Stimulated activated CD8-positive, alpha-beta memory T cell treated with anti-CD3 and anti-CD28 coated beads, Interleukin-4, amount 100 ng/mL, for 1 hour (primary cell): ENCODE measurements at places on chromosomes 4 and X.

DNA sequence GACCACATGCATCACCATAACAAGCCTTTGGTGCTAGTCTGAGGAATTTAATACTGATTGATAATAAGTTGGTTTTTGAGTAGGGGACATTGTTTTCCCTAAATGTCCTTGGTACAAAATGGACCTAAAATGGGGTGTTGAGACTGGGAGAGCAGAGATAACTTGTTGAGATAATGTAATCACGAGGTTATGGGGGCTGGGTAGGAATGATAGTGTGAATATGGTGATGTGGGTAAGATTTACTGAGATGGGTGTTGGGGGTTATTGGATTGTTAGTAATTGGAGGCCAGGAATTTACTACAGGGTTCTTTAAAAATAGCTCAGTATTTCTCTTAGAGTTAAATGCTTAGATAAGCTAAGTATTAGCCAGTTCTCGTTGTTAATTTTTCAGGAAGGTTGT is 3.9 kb downstream of the BMP2K start:
- no peak for DNase-seq

DNA sequence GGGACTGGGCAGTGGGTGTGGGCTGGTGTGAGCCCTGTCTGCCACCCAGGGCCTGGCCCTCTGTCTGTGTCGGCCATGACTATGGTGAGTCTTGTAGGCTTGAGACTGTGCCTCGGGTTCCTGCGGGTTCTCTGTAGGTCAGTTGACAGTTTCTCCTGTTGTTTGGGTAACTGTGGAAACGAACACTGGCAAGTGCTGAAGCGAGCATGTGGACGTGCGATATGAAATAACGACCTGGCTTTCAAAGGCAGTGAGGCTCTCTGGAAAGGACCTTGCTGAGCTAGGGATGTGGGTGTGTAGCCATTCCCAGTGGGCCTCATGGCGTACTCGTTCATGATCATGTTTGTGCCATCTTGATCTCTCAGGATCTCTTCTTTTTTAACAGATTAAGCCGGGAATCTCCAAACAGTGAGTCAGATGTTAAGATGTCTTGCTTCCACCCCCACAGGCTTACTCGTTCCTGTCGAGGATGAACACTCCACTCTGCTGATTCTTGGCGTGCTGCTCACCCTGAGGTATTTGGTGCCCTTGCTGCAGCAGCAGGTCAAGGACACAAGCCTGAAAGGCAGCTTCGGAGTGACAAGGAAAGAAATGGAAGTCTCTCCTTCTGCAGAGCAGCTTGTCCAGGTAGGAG is 41.3 kb downstream of the HTT start:
- no peak for DNase-seq

DNA sequence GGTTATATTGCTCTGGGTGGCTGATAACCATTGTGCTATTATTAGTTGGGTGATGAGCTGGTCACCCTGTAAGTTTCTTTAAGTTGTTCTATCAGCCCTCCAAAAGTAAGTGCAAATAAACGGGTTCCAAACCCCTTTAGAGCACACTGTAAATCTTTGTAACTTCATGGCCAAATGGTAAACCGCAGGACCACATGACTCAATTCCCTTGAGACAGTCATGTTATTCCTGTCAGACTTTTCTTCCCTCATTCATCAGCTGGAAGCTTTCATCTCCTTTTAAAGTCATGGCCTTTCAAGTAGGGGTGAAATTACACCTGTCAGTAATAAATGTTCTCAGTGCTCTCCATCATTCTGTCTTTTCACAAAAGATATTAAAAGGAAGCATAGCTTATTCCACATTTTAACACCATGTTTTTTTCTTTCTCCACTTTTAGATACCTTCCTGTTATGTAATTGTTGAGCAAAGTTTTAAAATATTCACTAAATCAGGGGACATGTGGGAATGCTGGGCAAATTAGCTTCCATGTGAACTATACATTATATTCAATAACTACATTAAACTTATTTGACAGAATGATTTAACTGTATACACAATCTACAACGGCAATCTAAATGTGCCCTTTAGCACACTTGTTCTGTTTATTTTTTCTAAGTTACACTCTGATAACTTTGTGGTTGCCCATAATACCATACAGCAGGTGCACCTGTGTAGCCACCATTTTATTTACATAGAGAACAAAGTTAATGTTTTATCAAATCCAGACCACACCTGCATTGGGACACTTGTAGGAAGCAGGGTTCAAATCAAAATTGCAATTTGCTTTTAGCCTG is 275.5 kb downstream of the CFAP299 start:
- no peak for DNase-seq

- DNase-seq, result no peak
Observed at GRCh38 chr4:8594097-8595038, 1.8 kb downstream of the CPZ start.

GRCh38 chr4:164571593-164572390 is 182.1 kb upstream of the SMIM31 start:
- DNase-seq, result no peak

- DNase-seq, result no peak
Observed at GRCh38 chr4:82780752-82781231, 17.8 kb downstream of the SCD5 start.

DNA sequence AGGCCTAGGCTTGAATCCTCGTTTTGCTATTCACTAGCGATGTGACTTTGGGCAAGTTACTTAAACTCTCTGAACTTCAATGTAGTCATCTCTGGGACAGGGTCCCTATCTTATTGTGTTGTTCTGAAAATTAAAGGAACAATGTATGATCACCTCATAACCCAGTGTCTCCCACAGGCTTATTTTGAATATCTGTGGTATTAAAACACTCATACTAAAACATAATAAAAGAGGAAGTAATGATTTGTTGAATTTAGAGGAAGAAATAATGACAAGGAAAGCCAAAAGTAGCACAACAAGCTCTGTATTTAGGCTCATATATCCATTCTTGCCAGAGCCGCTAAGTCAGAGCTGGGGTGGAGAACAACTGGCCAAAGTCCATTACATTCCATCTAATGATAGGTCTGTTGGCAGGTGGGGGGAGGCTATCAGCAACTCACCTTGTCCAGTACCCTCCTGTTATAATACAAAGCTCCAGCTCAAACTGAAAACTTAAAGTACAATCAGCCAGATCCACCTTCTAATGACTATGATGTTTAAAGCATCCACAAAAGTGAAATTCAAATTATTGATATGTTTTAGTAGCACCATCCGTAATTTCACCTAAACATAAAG is 64.5 kb upstream of the LSM6 start:
- no peak for DNase-seq

GRCh38 chr4:6446538-6447451 is 25.6 kb downstream of the PPP2R2C start:
- no peak for DNase-seq

DNA sequence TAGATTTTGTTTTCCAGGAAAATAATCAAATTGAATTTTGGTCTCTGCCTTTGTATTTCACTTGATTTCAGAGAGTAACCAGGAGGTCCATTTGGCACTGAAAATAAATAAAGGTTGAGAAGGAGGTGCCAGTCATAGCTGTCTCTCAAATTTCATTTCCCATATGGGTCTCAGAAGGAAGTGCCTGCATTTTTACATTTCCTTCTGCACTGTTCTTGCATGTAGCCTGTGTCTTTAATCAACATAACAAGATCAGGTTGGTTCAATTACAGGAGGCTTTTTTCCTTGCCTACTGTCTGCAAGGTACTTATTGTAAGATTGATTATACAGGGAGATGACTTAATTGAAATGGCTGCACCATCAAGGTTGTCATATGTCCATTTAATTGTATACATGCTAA is 15.7 kb downstream of the LRRC66 start:
- DNase-seq, result no peak

- no peak for DNase-seq
Observed at GRCh38 chrX:105910563-105911105, 88.3 kb downstream of the NRK start.
